ENCODE measurements at places on chromosomes 3 and 15.

- DNase-seq, result no peak
Measured at GRCh38 chr3:43953380-43953779, 262.6 kb downstream of the ABHD5 start.

- DNase-seq, result no peak
Measured at GRCh38 chr3:72370947-72371346, 477.3 kb downstream of the SHQ1 start.

GRCh38 chr3:65871305-65872141, 167.2 kb downstream of the MAGI1 start:
- no peak for DNase-seq

DNA sequence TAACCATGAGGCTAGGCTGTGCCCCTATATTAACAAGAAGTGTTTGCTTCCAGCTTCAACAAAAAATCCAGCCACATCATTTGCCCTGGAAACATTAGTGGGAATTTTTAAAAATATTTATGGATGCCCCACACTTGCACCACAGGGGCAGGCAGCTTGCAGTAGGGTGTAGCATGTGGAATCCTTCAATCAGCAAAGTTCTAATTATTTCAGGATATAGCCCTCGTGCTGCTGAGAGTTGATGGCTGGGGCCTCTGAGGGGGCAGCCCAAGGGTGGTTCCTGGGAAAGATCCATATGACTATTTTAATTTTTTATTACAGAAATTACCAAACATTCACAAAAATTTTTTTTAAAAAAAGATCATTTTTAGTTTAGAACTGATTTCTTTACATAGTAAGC, 35.1 kb upstream of the LMCD1 start:
- DNase-seq, result no peak

DNA sequence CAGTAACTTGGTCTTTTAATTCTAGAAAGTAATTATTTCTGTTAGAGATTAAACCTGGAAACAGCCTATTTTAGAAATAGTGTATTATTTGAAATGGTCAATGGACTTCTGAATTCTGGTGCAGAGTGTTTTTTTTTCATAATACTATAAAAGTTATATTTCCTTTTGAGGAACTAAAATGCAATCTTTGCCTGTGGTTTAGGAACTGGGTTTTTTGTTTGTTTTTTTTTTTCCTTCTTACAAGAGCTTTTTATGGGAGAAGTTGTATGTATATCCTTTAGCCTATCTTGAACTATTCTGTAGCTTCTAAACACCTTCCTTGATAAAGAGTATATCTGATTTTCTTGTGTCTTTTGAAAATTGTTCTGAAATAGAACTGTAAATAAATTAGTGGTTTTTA, 88.3 kb downstream of the ARIH1 start:
- no peak for DNase-seq

GRCh38 chr3:113745756-113746547, at the start of gene NAA50:
Gene NAA50, minus strand, starts transcription at chr3:113746249. Its CDS starts 300 bp downstream, at chr3:113745949.
- DNase-seq, result peak; percentile 93

- DNase-seq, result no peak
Measured at GRCh38 chr3:133733226-133733625, 13.0 kb upstream of the TF start.

DNA sequence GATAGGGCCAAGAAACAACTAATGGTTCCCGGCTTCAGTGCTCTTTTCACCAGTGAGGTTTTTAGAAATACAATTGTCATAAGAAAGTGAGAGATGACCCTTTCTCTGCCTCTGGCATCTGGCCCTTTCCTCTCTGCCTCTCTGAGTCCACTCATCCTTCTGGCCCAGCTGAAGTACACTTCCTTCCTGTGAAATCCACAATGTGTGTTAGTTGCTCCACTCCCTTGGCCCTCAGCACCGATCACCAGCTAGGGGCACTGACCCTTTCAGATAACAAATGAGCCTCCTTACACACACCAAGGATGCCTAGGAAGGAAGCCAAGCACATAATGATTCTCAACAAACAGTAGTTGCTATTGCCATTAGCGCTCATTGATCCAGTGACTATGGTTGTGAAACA, 2.9 kb upstream of the CAV3 start:
- no peak for DNase-seq

DNA sequence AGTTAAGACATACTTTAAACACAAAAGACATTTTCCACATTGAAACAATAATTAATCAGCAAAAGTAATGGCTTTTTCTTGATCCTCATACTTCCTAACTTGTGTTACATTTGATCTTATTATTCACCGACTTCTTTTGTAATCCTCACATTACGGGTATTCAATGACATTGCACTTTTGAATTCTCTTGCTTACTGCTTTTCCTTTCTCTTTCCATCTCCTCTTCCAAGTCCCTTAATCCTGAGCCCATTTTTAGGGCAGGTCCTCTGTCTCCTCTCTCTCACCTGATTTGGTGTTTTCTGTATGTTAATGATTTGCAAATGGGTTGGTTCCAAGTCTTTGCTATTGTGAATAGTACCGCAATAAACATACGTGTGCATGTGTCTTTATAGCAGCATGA, 48.5 kb upstream of the RAP2B start:
- no peak for DNase-seq

DNA sequence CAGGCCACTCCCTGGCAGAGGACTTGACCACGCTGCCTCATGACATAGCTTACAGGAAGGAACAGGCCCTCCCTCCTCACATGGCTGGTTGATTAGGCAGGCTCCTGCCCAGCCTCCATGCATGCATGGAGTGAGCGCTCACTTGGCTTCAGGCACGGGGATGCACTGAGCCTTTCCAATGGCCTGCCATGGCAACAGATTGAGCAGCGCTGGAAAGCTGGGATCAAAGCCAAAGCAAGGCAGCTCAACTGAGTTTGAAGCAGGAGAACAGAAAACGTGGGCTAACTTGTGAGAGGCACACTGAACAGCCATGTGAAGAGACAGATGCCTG, 5.9 kb upstream of the GRAMD2A start:
- DNase-seq, result peak; percentile 50

- peak; percentile 73 for DNase-seq
Measured at GRCh38 chr3:173617490-173617889, 219.9 kb downstream of the NLGN1 start.

DNA sequence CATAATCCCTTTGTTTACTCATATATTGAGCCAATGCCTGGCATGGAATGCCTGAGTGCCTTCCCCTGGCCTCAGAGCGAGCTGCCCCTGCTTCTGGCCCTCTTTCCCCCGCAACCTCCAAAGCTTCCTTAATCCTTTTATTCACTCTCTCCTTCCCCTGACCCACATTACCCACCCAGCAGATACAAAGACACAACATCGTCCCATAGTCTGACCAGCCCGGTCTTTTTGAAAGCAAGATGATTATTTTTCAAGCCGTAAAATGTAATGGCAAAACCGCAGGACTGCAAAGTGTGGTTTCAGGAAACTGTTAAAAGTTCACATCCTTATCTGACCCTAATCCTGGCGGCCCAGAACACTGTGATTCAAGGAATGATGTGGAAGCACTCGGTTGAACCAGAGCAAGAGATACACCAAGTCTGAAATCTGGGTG, 78.4 kb upstream of the LRTM1 start:
- DNase-seq, result no peak

GRCh38 chr3:189638276-189639031, 7.3 kb downstream of the TP63 start:
- no peak for DNase-seq

GRCh38 chr15:41139619-41140018, 23.5 kb upstream of the INO80 start:
- DNase-seq, result no peak

- no peak for DNase-seq
Measured at GRCh38 chr15:57540211-57540610, 51.5 kb upstream of the MYZAP start.

GRCh38 chr3:84637272-84637671, 321.5 kb upstream of the CADM2 start:
- DNase-seq, result no peak

DNA sequence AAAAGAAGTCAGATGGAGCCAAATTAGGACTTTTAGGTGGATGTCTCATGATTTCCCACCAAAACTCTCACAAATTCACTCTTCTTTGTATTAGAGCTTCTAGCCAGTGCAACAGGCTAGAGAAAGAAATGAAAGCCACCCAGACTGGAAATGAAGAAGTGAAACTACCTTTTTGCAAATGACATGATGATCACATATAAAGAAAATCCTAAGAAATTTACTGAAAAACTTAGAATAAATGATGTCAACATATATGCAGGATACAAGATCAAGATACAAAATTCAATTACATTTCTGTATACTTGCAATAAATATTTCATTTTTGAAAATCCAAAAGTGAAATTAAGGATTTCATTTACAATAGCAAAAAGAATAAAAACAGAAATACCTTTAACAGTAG, 110.8 kb downstream of the LRIG1 start:
- DNase-seq, result no peak

GRCh38 chr3:172364374-172365027, 83.8 kb downstream of the GHSR start:
- no peak for DNase-seq

- no peak for DNase-seq
Measured at GRCh38 chr3:157844216-157844615, 262.0 kb downstream of the SHOX2 start.
